Activated naive CD8-positive, alpha-beta T cell treated with anti-CD3 and anti-CD28 coated beads, Interleukin-2, amount 50 U/mL, for 16 hours (primary cell): ENCODE measurements at places on chromosomes 2 and 18.

- no peak for DNase-seq
Measured at GRCh38 chr2:86631846-86632485, 8.3 kb upstream of the RNF103 start.

DNA sequence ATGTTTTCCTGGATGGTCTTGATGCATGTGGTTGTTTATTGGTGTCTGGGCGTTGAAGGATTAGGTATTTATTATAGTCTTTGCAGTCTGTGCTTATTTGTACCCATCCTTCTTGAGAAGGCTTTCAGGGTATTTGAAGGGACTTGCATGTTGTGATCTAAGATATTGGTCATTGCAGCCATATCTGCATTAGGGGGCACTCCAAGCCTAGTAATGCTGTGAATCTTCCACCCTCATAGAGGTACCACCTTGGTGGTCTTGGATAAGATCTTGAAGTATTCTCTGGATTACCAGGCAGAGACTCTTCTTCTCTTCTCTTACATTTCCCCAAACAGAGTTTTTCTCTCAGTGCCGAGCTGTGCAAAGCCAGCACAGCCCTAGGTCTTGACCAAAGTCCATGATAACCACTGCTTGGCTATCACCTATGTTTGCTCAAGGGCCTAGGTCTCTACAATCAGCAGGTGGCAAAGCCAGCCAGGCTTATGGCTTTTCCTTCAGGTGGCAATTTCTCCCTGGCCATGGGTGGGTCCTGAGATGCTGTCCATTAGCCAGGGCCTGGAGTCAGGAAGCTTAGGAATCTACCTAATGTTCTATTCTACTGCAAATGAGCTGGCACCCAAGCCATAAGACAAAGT, 15.4 kb upstream of the PPP1R1C start:
- DNase-seq, result no peak

- DNase-seq, result no peak
Measured at GRCh38 chr2:85644909-85645308, 23.1 kb downstream of the SFTPB start.

DNA sequence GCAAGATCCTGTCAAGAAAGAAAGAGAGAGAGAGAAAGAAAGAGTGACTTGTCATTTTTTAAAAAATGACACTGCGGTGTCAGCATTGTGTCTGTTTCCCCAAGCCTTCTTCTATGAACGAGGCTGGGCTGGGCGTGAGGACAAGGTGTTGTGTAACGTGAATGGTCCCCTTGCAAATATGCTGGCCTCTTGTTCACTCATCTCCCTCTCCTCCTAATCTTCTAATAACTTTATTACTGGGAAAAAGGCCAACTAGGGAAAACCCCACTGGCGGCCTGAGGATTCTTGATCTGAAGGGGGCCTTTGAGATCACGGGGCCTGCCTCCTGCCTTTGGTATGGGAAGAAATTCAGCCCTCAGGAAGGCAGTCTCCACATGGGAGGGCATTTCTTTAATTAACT, 163.1 kb downstream of the MIB1 start:
- no peak for DNase-seq

DNA sequence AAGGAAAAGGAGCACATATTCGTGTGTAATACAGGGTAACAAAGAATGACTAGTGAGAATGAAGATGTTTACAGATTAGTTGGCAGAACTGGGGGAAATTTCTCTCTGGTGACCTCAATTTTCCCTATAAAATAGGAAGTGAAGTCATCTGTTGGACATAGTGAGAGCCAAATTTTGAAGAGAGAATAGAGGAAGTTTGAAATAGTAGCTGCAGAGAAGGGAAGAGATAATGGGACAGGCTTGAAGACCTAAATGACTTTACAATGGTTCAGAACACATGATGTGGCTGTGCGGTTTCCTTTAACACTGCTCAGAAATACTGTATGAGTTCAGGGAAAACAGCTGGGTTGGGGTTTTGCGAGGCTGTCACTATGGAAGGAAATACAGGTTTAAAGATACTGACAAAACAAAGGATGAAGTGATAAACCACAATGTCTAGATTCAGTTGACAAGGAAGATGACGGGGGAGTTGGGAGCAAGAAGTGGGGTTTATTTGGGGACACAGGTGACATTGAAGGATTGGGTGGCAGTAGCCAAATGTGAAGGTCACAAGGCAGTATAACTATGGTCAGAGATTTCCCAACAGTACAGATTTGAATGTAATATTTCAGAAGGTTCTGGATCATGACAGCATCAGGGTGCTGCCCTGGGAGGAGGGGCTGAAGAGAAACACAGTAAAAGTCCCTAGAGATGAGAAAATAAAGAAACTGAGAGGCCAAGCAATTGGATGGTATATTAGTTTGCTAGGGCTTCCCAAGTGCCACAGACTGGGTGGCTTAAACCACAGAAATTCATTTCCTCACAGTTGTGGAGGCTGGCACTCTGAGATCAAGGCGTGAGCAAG, 82.6 kb upstream of the TANK start:
- peak; percentile 15 for DNase-seq

DNA sequence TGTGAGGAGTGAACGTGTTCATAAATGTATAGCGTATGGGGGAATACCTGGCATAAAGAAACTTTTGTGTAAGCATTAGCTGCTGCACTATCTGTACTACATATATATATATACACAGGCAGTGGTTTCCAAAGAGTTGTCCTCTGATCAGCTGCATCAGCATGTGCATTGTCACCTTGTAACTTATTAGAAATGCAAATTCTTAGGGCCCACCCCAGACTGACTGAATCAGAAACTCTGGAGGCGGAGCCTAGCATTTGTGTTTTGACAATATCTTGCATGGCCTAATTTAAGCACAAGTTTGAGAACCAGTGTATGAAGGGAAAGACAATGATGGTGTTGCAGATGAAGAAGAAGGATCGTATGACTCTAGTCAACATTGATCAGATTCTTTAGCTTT, 299.5 kb downstream of the CCDC102B start:
- no peak for DNase-seq

DNA sequence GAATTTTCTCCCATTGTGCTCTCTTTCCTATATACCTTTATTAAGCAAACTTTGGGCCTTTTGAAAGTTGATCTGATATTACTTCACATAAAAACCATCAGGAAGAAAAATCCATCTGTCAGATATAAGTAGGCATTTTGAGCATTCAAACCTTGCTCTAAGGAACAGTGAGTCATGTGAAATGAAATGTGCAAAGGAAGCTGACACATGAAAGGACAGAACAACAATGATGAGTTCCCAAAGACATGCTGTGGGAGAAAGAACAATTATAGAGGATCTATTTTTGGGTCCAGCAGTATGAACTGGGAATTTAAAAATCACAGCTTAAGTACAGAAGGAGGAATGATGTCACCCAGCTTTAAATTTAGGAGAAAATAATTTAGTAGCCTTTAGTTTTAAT, 18.1 kb downstream of the CALCRL start:
- DNase-seq, result no peak

GRCh38 chr2:240596080-240596460, 9.5 kb downstream of the CAPN10 start:
- no peak for DNase-seq

- no peak for DNase-seq
Measured at GRCh38 chr2:29627279-29627711, 294.1 kb downstream of the ALK start.

- no peak for DNase-seq
Measured at GRCh38 chr18:21242141-21242779, at the start of gene GREB1L. Gene GREB1L, plus strand, starts transcription at chr18:21242232. Its CDS starts 141,287 bp downstream, at chr18:21383519.

DNA sequence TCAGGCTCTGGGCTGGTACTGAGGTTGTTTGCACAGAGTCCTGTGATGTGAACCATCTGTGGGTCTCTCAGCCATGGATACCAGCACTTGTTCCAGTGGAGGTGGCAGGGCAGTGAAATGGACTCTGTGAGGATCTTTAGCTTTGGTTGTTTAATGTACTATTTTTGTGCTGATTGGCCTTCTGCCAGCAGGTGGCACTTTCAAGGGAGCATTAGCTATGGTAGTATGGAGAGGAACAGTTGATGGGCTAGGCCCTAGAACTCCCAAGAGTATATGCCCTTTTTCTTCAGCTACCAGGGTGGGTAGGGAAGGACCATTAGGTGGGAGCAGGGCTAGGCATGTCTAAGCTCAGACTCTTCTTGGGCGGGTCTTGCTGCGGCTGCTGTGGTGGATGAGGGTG, 257.0 kb upstream of the GYPC start:
- no peak for DNase-seq

DNA sequence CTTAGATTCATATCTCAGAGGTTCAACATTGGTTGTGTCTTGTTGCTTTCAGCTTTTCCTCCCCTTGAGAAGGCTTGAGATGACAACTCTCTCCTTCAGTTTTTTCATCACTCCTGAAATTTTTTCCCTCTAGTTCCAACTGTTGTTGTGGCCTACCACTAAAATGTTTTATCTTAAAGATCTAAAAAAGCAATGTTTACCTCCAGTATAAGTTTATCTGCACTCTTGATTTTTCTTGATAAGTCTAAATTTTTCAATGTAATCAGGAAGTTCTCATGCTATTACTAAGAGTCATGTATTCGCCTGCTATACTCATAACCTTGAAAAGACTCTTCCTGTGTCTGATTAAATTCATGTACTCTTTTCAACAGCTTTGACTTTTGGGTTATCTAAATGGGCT, 366.3 kb upstream of the TFPI start:
- no peak for DNase-seq

DNA sequence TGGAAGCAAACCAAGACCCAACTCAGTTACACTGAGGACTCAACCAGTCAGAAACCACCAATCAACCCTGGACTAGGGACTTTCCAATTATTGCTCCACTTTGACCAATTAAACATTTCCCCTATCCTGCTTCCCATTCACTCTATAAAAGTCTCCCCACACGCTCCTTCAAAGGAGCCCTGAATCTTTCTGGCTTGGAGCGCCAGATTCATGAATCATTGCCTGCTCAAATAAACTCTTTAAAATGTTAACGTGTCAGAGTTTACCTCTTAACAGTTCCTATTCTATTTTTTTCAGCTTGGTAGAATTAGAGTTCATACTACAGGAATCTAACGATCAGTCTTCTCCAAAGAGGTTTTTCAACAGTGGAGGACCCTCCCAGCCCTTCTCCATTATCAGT, 20.7 kb upstream of the SULT1C2 start:
- DNase-seq, result no peak

- DNase-seq, result no peak
Measured at GRCh38 chr18:27856820-27857219, 320.1 kb downstream of the CDH2 start.

DNA sequence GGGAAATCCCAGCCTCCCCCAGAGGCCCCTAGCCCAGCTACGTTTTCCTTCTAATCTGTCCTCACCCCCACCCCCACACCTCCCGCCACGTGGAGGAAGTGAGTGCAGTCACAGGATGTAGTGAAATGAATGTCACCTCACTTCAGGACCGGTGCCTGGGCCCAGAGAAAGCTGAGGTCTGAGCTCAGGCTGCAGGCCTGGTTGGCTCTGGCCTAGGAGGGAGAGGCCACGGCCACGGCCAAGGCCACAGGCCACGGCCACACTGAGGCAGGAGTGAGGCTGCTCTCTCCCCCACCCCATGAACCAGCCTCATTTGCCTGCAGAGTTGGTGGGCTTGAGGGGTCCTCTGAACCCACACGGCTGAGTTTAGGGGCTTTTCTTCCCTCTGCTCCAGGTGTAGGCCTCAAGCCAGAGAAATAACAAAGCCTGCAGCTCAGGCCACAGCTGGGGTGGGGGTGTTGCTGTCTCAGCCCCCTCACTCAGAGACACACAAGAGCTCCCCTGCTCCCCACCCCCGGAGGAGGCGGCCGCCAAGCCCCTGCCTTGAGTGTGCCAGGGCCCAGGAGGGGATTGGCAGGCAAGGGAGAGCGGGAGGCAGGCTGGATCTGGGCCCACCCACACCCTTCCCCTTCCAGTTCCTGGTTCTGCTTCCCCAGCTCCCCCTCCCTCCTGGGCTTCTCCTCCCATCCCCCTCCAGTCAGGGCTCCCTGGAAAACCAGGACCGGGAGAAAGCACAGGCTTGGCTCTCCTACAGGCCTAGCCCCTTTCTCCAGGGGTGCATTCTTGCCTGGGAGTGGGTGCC, 27.0 kb downstream of the DNMT3A start:
- peak; percentile 83 for DNase-seq

GRCh38 chr2:108079736-108080135, 93.4 kb downstream of the SLC5A7 start:
- DNase-seq, result no peak

GRCh38 chr2:165959371-165959770, 5.8 kb upstream of the TTC21B start:
- no peak for DNase-seq

DNA sequence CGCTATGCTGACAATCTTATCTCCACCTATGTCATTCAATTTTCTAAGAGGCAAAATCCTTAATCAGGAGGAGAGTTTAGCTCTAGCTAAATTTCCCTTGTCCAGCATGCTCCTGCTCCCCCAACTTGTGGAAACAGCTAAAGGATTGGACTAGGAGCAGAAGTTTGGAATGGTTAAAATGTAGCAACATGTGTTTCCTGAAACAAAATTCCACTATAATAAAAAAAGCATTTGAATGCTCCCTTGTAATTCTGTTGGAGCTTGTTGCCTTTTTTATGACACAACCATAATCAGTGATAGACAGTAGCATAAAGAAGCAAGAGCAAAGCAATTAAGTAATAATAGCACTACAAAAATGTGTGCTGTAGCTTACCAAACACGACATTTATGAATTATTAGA, 6.9 kb downstream of the ACTR3 start:
- DNase-seq, result no peak

- DNase-seq, result no peak
Measured at GRCh38 chr2:72851333-72851732, 25.5 kb upstream of the EXOC6B start.
